Aorta (tissue), 5 donors: ENCODE measurements at places on chromosomes 5 and 9. TPM values are rescaled to one million over a fixed set of nuclear protein-coding genes. Genes with fewer than 3 reads are reported as not detected.
A peak's percentile ranks its signal among the peaks of the same experiment; 100 is the strongest.

Gene SH3TC2
- polyA plus RNA-seq: not detected

Gene PKD2L2
- polyA plus RNA-seq: not detected

Gene LCN15
- polyA plus RNA-seq: 0.88 TPM

Gene GDNF
- not detected for polyA plus RNA-seq

Gene UTP15
- 5.0 TPM for polyA plus RNA-seq

- no peaks in the 10 kb centered on the region for H3K27me3 ChIP-seq
- no peaks in the 10 kb centered on the region for H3K4me1 ChIP-seq
- H3K27ac ChIP-seq: no peak overlapping the region
- no peaks in the 10 kb centered on the region for H3K36me3 ChIP-seq
Observed at GRCh38 chr9:72390907-72391306, 25.9 kb upstream of the ZFAND5 start.

- H3K36me3 ChIP-seq: no peaks in the 10 kb centered on the region
- no peaks in the 10 kb centered on the region for H3K4me1 ChIP-seq
Observed at GRCh38 chr9:24939109-24939850, 393.6 kb upstream of the IZUMO3 start.

DNA sequence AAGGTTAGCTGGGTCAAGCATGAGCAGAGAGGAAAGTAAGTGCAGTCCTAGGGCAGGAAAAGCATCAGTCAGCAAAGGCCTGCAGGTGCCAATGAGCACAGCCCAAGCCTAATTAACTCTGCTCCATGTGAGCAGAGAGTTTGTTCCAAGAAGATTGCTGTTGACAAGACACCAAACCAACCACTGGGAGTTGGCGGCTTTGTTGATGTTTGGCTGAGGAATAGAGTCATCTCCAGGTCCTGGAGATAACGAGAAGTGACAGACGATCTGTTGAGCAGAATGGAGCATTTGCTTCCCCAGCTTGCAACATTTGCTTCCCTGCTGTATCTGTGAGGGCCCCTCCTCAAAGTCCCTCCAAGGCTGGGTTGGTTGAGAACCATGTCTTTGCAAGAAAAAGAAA is 68.2 kb downstream of the FAM114A2 start:
- H3K4me1 ChIP-seq: no peaks in the 10 kb centered on the region
- no peaks in the 10 kb centered on the region for H3K36me3 ChIP-seq
- no peak for DNase-seq
- no peak overlapping the region for H3K4me3 ChIP-seq
- H3K27me3 ChIP-seq: no peaks in the 10 kb centered on the region

- H3K36me3 ChIP-seq: no peaks in the 10 kb centered on the region
- DNase-seq: no peak
- H3K4me1 ChIP-seq: no peaks in the 10 kb centered on the region
- H3K27ac ChIP-seq: no peak overlapping the region
- H3K27me3 ChIP-seq: no peaks in the 10 kb centered on the region
- no peak overlapping the region for H3K4me3 ChIP-seq
Observed at GRCh38 chr9:19551124-19551929, 142.5 kb downstream of the ACER2 start.

GRCh38 chr9:94603259-94604160 is 9.9 kb upstream of the FBP2 start:
- no peaks in the 10 kb centered on the region for H3K27me3 ChIP-seq
- DNase-seq: peak; percentile 89
- H3K36me3 ChIP-seq: no peaks in the 10 kb centered on the region
- H3K4me3 ChIP-seq: no peak overlapping the region

- DNase-seq: no peak
- no peaks in the 10 kb centered on the region for H3K4me1 ChIP-seq
- H3K36me3 ChIP-seq: no peaks in the 10 kb centered on the region
- H3K4me3 ChIP-seq: no peak overlapping the region
- no peaks in the 10 kb centered on the region for H3K27me3 ChIP-seq
- H3K27ac ChIP-seq: no peak overlapping the region
Observed at GRCh38 chr9:133822430-133823065, 84.4 kb upstream of the SARDH start.
